PC-9 (cell line): ENCODE measurements at places on chromosomes 7 and 10. TPM values are rescaled to one million over a fixed set of nuclear protein-coding genes. Genes with fewer than 3 reads are reported as not detected.

PNLIPRP2 gene
- total RNA-seq: not detected in 2 replicates

DNA sequence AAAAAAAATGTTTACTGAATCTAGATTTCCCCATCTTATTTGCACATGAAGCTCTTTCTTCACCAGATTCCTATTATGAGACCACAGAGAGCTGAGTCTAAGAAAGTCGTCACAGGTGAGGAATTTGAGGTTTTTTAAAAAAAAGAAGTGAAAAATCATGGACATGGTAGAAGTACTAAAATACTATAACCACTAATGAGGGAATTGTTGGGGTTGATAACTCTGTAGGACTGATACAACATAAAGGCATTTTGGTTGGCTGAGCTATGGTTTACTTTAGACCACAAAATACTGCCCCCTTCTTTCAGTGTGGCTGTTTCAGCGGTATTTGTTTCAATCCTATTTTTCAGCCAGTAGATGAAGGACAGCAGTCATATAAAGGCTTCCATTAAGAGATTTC, 1111.3 kb downstream of the TYW1 start:
- peaks cover 10% of the 10 kb centered on the region; the same call in 1 of the 2 replicates for H3K27me3 ChIP-seq
- H3K4me3 ChIP-seq: no peak overlapping the region
- DNase-seq: no peak

GRCh38 chr7:137904833-137905232, 58.1 kb upstream of the DGKI start:
- H3K27me3 ChIP-seq: no peaks in the 10 kb centered on the region
- no peak for DNase-seq
- H3K4me3 ChIP-seq: no peak overlapping the region
- H3K36me3 ChIP-seq: peaks cover 5% of the 10 kb centered on the region; the same call in 1 of the 2 replicates

GRCh38 chr7:130294314-130294713, 1.4 kb downstream of the CPA4 start:
- H3K4me3 ChIP-seq: no peak overlapping the region
- H3K27ac ChIP-seq: no peak overlapping the region
- H3K27me3 ChIP-seq: no peaks in the 10 kb centered on the region
- H3K36me3 ChIP-seq: no peaks in the 10 kb centered on the region
- peaks cover 53% of the 10 kb centered on the region for H3K4me1 ChIP-seq

GRCh38 chr7:22390516-22390915, 33.6 kb upstream of the RAPGEF5 start:
- H3K4me1 ChIP-seq: no peaks in the 10 kb centered on the region
- H3K4me3 ChIP-seq: no peak overlapping the region
- no peaks in the 10 kb centered on the region for H3K27me3 ChIP-seq

RHEB gene
- total RNA-seq: 201 and 202 TPM in 2 replicates

GRCh38 chr7:52764492-52765169, 270.8 kb upstream of the POM121L12 start:
- no peak for DNase-seq
- H3K36me3 ChIP-seq: no peaks in the 10 kb centered on the region
- no peak overlapping the region for H3K4me3 ChIP-seq
- H3K27ac ChIP-seq: no peak overlapping the region

DNA sequence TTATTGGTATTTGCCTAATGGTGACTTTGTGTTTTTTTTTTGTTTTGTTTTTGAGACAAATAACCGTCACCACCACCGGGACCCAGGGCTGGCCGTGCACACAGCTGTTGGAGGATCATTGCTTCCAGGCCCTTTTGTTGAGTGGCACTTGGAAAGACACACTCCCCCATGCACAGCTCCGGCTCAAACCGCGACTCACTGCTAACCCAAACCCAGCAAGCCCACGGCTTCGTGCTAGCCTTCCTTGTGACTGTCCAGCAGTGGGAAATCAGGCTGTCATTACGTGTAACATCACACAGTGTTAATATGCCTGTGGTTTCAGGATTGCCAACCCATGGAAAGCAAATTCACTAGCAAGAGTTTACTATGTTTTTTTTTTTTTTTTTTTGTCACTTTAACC, 17.4 kb downstream of the BNIP3 start:
- no peak for DNase-seq
- no peaks in the 10 kb centered on the region for H3K4me1 ChIP-seq
- H3K27me3 ChIP-seq: no peaks in the 10 kb centered on the region
- H3K27ac ChIP-seq: no peak overlapping the region

GRCh38 chr10:120983721-120984120, 132.6 kb downstream of the WDR11 start:
- H3K27ac ChIP-seq: no peak overlapping the region
- no peak for DNase-seq
- H3K36me3 ChIP-seq: no peaks in the 10 kb centered on the region
- H3K4me1 ChIP-seq: no peaks in the 10 kb centered on the region
- 0 out of 2 replicates have a peak, but pooled peaks cover 4% of the 10 kb centered on the region for H3K27me3 ChIP-seq
- H3K4me3 ChIP-seq: no peak overlapping the region

DNA sequence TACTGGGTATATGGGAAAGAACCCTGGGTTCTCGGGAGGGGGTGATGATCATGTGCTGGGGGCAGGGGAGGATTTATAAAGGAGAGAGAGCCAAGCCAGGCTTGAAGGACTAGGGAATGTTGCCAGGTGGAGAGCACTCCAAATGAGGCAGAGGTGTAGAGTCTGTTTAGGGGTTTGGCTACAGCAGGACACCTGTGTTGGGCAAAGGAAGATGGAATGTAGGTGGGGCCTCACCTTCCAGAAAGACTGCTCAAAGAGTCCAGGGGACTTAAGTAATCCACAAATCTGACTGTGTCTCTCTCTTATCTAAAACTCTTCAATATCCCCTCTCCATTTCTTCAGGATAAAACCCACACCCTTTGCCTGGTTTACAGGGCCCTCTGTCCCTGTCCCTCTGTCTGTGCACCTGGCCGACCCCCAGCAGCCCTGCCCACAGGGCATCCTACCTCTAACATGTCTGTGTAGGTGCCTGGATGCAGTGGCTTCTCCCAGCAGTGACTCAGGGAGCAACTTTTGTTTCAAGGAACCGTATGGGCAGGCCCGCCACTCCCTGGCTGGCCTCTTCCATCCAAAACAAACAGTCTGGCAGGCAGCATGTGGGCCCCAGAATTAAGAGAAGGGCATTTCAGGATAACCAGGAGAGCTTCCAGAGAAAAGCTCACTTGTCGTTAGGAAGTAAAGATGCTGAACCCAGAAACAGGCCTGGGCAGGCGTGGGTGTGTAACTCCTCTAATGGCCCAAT, 10.6 kb upstream of the PLEKHA1 start:
- no peak overlapping the region for H3K27ac ChIP-seq
- no peaks in the 10 kb centered on the region for H3K27me3 ChIP-seq
- no peak overlapping the region for H3K4me3 ChIP-seq
- DNase-seq: no peak
- no peaks in the 10 kb centered on the region for H3K36me3 ChIP-seq
- H3K4me1 ChIP-seq: no peaks in the 10 kb centered on the region

DNA sequence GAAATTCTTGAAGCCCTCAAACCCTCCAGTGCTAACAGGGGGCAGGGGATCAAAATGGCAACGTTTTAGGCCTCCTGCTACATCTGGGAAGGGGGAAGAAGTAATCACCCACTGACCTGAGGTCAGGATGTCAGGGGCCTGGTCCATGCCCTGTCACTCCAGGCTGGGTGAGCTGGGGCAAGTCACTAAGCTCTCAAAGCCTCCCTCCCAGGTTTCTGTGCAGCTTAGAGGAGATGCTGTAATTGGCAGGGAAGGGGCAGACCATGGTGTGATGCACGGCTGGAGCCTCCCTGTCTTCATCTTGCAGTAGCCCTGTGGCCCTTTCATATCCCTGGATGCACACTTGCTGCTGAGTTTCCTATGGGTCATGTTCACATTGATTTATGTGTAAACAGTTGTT, 27.2 kb downstream of the LEP start:
- no peak for DNase-seq
- no peak overlapping the region for H3K4me3 ChIP-seq

GRCh38 chr7:102300643-102301221, 14.1 kb downstream of the SH2B2 start:
- no peak overlapping the region for H3K4me3 ChIP-seq
- H3K27ac ChIP-seq: no peak overlapping the region
- H3K27me3 ChIP-seq: no peaks in the 10 kb centered on the region
- DNase-seq: no peak

GRCh38 chr10:74223755-74224529, 72.9 kb downstream of the ADK start:
- H3K36me3 ChIP-seq: peaks cover 13% of the 10 kb centered on the region
- H3K27ac ChIP-seq: peak overlapping the region; percentile 96
- H3K4me1 ChIP-seq: peaks cover 51% of the 10 kb centered on the region

DNA sequence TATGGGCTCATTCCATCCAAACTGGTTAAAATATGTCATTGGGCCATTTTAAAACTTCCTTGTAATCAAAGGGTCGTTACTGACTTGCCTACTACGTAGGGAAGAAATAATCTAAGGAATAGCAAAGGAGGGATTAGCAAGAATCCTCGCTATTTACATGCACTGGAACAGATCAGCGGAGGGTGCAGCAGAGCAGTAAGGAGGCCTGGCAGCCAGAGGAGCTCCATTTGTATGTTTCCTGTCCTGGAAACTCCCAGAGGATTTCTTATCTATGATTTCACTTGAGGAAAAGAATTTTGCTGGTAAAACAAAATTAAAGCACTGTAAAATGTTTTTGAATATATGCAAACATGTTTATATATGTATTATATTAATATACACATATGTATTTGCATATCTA, 107.3 kb downstream of the TPK1 start:
- H3K4me3 ChIP-seq: no peak overlapping the region

FOXI2 gene
- total RNA-seq: not detected in 2 replicates
